Prostate gland (tissue), 2 donors: ENCODE measurements at places on chromosomes 3 and 15. TPM values are rescaled to one million over a fixed set of nuclear protein-coding genes. Genes with fewer than 3 reads are reported as not detected.

POPDC2 gene
- total RNA-seq: 8.7 TPM

FBXL2 gene
- total RNA-seq: 16.6 TPM

IGSF10 gene
- 5.4 TPM for total RNA-seq

DUOXA2 gene
- not detected for total RNA-seq

SYNM gene
- total RNA-seq: 181 TPM

ASB14 gene
- total RNA-seq: not detected

SH2D7 gene
- not detected for total RNA-seq

SYNPR gene
- not detected for total RNA-seq

FAN1 gene
- 26.0 TPM for total RNA-seq

NMD3 gene
- 52.0 TPM for total RNA-seq

ZNF639 gene
- total RNA-seq: 48.6 TPM

PPP1R14D gene
- total RNA-seq: not detected

GRCh38 chr3:151550642-151551041, 89.8 kb upstream of the IGSF10 start:
- H3K27me3 ChIP-seq: no peaks in the 10 kb centered on the region
- DNase-seq: no peak
- H3K27ac ChIP-seq: no peak overlapping the region
- no peak overlapping the region for H3K4me3 ChIP-seq

DNA sequence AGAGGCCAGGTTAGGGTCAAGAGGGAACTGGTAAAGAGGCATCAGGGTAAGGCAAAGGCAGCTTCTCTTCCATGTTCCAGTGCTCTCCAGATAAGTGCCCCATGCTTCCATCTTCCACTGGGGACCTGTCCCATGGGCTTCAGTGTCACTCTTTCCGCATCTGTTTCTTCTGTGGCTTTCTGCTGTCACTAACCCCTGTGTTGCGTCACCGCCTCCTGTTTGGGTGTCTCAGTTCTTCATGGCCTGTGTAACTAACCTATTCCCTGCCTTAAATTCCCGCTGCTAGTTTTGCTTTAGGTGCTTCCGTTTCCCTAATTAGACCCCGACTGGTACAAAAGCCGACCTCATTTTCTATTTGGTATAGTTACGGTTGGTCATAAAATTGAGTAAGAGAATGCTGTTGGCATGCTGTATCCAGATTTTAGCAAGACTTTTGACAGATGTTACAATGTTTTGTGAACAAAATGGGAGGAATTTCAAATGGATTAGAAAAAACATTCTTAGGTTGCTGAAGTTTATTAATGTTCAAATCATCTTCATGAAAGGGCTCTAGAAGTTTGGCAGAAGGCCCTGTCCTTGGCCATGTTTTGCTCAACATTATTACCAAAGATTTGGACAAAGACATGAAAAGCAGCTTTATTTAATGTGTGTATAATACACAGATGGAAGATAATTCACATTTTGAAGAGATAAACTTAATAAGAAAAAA, 245.3 kb downstream of the BBX start:
- H3K4me3 ChIP-seq: no peak overlapping the region
- no peak overlapping the region for H3K27ac ChIP-seq
- H3K4me1 ChIP-seq: no peaks in the 10 kb centered on the region

GRCh38 chr3:56800832-56801661, 702 bp downstream of the ARHGEF3 start:
- peak overlapping the region; percentile 55 for H3K27ac ChIP-seq
- H3K36me3 ChIP-seq: no peaks in the 10 kb centered on the region
- no peak for DNase-seq
- no peaks in the 10 kb centered on the region for H3K4me1 ChIP-seq
- peak overlapping the region; percentile 69 for H3K4me3 ChIP-seq

- H3K4me3 ChIP-seq: no peak overlapping the region
- no peaks in the 10 kb centered on the region for H3K27me3 ChIP-seq
- H3K27ac ChIP-seq: no peak overlapping the region
- no peak for DNase-seq
- H3K4me1 ChIP-seq: no peaks in the 10 kb centered on the region
Measured at GRCh38 chr3:78277801-78278200, 1237.9 kb downstream of the ROBO2 start.

DNA sequence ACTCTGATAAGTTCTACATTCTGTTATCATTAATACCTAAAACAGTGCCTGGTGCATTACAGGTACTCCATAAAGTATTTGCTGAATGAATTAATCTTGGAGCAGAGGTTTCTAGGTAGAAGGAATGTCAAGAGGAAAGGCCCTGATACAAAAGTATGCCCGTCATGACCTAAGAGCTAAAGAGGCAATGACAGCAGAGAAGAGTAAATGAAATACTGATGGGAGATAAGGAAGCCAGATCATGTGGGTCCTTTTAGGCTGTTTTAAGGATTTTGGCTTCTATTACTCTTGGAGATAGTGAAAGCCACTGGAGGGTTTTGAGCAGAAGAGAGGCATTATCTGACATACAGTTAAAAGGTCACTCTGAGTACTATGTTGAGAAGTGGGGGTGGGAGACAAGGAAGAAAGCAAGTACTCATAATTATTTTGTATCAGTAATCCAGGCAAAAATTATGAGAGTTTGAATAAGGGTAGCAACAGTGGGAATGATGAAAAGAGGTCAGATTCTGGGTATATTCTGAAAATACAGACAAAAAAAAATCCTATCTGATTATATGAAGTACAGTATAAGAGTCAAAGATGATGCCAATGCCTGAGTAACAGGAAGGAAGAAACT, 48.3 kb downstream of the DENND4A start:
- no peak for DNase-seq
- H3K27ac ChIP-seq: no peak overlapping the region
- H3K4me3 ChIP-seq: no peak overlapping the region

GRCh38 chr3:150450916-150451315, 42.8 kb downstream of the TSC22D2 start:
- H3K4me1 ChIP-seq: no peaks in the 10 kb centered on the region
- DNase-seq: no peak
- no peak overlapping the region for H3K4me3 ChIP-seq
- H3K36me3 ChIP-seq: no peaks in the 10 kb centered on the region

GRCh38 chr3:160003520-160004128, 15.0 kb downstream of the IL12A start:
- DNase-seq: no peak
- no peak overlapping the region for H3K4me3 ChIP-seq
- H3K27ac ChIP-seq: no peak overlapping the region

DNA sequence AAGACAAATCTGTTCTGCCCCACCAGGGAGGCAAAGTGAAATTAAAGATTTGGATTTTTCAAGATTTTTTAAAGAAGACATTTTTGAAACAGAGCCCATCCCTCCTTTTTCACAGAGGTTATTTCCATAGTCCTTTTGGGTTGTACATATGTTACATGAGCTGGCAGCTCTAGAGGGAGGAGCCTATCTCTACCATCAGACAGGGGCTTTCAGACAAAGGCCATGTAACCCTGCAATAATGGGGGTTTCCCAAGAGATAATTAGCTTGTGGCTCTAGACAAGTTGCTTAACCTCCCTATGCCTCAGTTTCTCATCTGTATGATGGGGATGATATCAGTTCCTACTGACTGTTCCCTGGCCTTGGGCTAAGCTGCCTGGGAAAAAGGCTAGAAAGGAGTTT, 8.0 kb upstream of the TBC1D21 start:
- H3K27me3 ChIP-seq: no peaks in the 10 kb centered on the region
- H3K36me3 ChIP-seq: no peaks in the 10 kb centered on the region
- H3K4me1 ChIP-seq: no peaks in the 10 kb centered on the region
- no peak overlapping the region for H3K27ac ChIP-seq
- H3K4me3 ChIP-seq: no peak overlapping the region

DNA sequence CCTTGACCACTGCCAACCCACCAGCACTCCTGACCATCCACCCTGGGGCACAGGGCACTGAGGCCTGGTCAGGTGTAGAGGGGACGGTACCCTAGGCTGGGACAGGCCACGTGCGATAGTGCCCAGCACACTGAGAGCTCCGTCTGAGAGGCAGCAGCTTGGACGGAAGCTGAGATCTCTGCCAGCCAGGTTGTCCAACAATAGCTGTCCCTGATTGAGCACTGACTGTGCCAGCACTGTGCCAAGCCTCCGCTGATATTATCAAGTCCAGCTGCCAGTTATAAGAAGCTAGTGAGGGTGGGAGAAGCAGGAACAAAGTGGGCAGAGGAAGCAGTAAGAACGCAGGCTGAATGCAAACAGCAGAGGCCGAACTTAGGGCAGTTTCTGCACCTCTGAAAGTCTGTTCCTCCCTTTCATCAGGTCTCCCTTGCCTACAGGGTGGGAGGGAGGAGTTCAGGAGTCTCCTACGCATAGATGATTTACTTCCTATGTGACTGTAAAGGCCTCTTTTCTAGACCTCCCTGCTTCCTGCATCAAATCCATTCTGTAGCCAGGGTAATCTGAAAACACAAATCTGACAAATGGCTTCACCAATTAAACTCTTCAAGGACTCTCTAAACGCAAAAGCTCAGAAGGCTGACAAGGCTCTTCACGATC, 29.7 kb downstream of the MRPS11 start:
- no peaks in the 10 kb centered on the region for H3K27me3 ChIP-seq
- no peak for DNase-seq
- no peak overlapping the region for H3K4me3 ChIP-seq
- no peak overlapping the region for H3K27ac ChIP-seq
- no peaks in the 10 kb centered on the region for H3K4me1 ChIP-seq
- H3K36me3 ChIP-seq: no peaks in the 10 kb centered on the region

- H3K27ac ChIP-seq: no peak overlapping the region
- no peaks in the 10 kb centered on the region for H3K4me1 ChIP-seq
- no peaks in the 10 kb centered on the region for H3K36me3 ChIP-seq
- no peak for DNase-seq
- H3K27me3 ChIP-seq: no peaks in the 10 kb centered on the region
- H3K4me3 ChIP-seq: no peak overlapping the region
Measured at GRCh38 chr15:68989541-68990230, 24.8 kb upstream of the NOX5 start.

DNA sequence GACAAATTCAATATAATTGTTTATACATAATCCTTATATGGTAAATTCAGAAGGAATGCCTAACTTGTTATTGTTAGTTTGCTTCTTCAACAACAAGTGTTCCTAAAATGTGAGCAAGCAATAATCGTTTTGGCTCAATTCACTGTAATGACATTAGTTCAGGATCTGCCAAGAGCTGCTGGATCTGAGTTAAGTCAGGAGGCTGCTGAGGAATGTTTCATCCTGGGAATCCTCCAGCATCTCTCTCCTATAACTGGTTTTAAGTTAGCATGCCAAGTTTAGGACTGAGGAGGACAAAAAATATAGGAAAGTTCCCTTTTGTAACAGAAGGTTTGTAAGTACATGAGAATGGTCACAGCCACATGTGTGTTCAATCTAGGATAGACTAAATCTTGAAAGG, 4.9 kb upstream of the GTF2A2 start:
- H3K27me3 ChIP-seq: no peaks in the 10 kb centered on the region
- no peak for DNase-seq
- no peaks in the 10 kb centered on the region for H3K36me3 ChIP-seq
- H3K4me3 ChIP-seq: no peak overlapping the region
- H3K27ac ChIP-seq: no peak overlapping the region
- H3K4me1 ChIP-seq: no peaks in the 10 kb centered on the region

- no peak overlapping the region for H3K27ac ChIP-seq
- no peak for DNase-seq
- no peak overlapping the region for H3K4me3 ChIP-seq
- H3K36me3 ChIP-seq: peaks cover 3% of the 10 kb centered on the region
- H3K4me1 ChIP-seq: peaks cover 7% of the 10 kb centered on the region
- no peaks in the 10 kb centered on the region for H3K27me3 ChIP-seq
Measured at GRCh38 chr3:15434756-15435155, 7.4 kb downstream of the EAF1 start.

- no peak for DNase-seq
- no peak overlapping the region for H3K27ac ChIP-seq
- H3K36me3 ChIP-seq: no peaks in the 10 kb centered on the region
- no peaks in the 10 kb centered on the region for H3K27me3 ChIP-seq
Measured at GRCh38 chr3:38367779-38368178, 21.2 kb downstream of the XYLB start.

- H3K27me3 ChIP-seq: no peaks in the 10 kb centered on the region
- H3K27ac ChIP-seq: no peak overlapping the region
- no peak overlapping the region for H3K4me3 ChIP-seq
- no peaks in the 10 kb centered on the region for H3K36me3 ChIP-seq
Measured at GRCh38 chr15:50828610-50829206, 63.2 kb upstream of the SPPL2A start.

- H3K27me3 ChIP-seq: no peaks in the 10 kb centered on the region
- no peak for DNase-seq
Measured at GRCh38 chr3:93969997-93970396, 3.7 kb downstream of the PROS1 start.

DNA sequence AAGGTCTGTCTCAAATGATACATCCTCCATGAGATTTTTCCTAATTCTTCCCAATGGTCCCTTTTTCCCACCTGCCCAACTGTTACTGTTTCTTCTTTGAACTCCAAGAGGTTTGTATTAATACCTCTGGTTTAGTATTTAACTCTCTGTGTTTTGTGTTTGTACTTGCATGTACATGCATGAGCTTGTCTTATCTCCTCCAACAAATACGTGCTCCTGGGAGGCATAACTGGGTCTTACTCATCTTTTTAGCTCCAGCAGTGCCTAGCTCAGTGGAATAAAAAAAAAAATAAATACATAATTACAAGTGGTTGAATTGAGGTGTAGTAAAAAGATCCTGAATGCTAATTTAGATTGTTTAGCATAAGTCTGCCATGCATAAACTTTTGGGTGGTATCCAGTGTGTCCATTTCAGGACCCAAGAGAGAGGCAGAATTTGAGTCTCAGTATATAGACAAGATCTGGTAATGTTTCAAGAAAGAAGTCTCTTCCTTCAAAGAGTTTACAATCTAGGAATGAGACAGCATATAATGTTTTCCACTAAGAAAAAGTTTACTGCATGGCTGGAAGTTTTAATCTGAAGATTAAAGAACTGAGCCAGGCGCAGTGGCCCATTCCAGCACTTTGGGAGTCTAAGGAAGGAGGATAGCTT, 1.7 kb upstream of the LYSMD2 start:
- no peak overlapping the region for H3K27ac ChIP-seq
- no peaks in the 10 kb centered on the region for H3K36me3 ChIP-seq
- no peak overlapping the region for H3K4me3 ChIP-seq
- no peak for DNase-seq
- H3K4me1 ChIP-seq: no peaks in the 10 kb centered on the region

DNA sequence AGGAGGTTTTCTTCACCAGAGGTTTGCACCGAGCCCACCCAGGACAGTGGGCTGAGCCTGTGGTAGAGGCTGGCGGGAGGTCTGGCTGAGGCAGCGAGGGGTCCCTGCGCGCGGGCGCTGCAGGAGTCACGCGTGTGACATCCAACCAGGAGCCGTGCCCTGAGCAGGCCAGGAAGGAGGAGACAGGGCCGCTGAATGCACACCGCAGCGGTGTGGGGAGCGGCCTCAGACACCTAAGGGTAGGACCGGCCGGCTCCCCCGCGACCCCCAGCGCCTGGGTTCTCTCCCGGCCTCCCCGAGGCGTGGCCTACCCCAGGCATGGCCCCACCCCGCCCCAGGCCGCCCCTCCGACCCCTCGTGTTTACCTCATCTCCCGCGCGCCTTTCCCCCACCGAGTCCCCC, 412 bp downstream of the SLC41A3 start:
- peak; percentile 29 for DNase-seq
- H3K4me1 ChIP-seq: no peaks in the 10 kb centered on the region
- H3K36me3 ChIP-seq: no peaks in the 10 kb centered on the region
- no peaks in the 10 kb centered on the region for H3K27me3 ChIP-seq

- H3K4me3 ChIP-seq: no peak overlapping the region
- H3K36me3 ChIP-seq: no peaks in the 10 kb centered on the region
- no peaks in the 10 kb centered on the region for H3K27me3 ChIP-seq
- peak; percentile 46 for DNase-seq
- no peaks in the 10 kb centered on the region for H3K4me1 ChIP-seq
Measured at GRCh38 chr3:185677146-185677829, 91.2 kb downstream of the SENP2 start.

GRCh38 chr3:187750006-187750512, 4.8 kb upstream of the BCL6 start:
- peaks cover 8% of the 10 kb centered on the region for H3K4me1 ChIP-seq
- H3K27ac ChIP-seq: peak overlapping the region; percentile 79
- DNase-seq: peak; percentile 90
- no peaks in the 10 kb centered on the region for H3K27me3 ChIP-seq
